ENCODE measurements at places on chromosomes 4 and X. TPM values are rescaled to one million over a fixed set of nuclear protein-coding genes. Genes with fewer than 3 reads are reported as not detected.

Gene PRPS2
- total RNA-seq, result 16.6 TPM

- no peak overlapping the region for H3K4me3 ChIP-seq
- peaks cover 24% of the 10 kb centered on the region for H3K4me1 ChIP-seq
- no peak overlapping the region for H3K27ac ChIP-seq
Observed at GRCh38 chr4:148344941-148345340, 97.3 kb downstream of the NR3C2 start.

GRCh38 chr4:3344596-3344995 is 51.8 kb downstream of the RGS12 start:
- H3K4me1 ChIP-seq, result peaks cover 15% of the 10 kb centered on the region
- DNase-seq, result no peak
- no peak overlapping the region for H3K27ac ChIP-seq
- H3K4me3 ChIP-seq, result no peak overlapping the region
- no peaks in the 10 kb centered on the region for H3K27me3 ChIP-seq

DNA sequence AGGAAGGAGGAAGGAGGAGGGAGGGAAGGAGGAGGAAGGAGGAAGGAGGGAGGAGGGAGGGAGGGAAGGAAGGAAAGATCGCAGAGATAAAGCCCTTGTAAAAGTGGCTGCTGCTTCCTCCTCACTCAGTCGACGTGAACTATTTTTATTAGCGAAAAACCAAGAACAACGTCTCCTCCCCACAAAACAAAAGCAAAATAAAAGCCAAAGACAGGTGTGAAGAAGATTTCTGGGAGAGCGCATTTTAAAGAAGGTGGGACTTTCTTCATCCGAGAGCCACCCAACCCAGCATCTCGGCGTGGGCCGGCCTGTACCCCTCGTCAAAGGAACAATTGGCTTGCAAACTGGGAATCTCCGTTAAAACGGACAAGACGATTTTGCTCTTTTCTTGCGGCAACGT is 40.7 kb upstream of the ASMTL start:
- H3K4me3 ChIP-seq, result no peak overlapping the region
- no peak overlapping the region for H3K27ac ChIP-seq
- no peaks in the 10 kb centered on the region for H3K36me3 ChIP-seq
- no peak for DNase-seq
- peaks cover 4% of the 10 kb centered on the region for H3K4me1 ChIP-seq
- H3K27me3 ChIP-seq, result no peaks in the 10 kb centered on the region

GRCh38 chrX:21932292-21933002 is 8.1 kb upstream of the SMS start:
- no peak overlapping the region for H3K4me3 ChIP-seq
- no peak for DNase-seq
- no peaks in the 10 kb centered on the region for H3K4me1 ChIP-seq
- H3K27me3 ChIP-seq, result no peaks in the 10 kb centered on the region

Gene NSG1
- not detected for total RNA-seq

GRCh38 chr4:58209551-58209950 is 1099.4 kb upstream of the IGFBP7 start:
- no peaks in the 10 kb centered on the region for H3K4me1 ChIP-seq
- H3K27me3 ChIP-seq, result no peaks in the 10 kb centered on the region
- H3K4me3 ChIP-seq, result no peak overlapping the region
- no peak overlapping the region for H3K27ac ChIP-seq
- no peak for DNase-seq
- H3K36me3 ChIP-seq, result no peaks in the 10 kb centered on the region

GRCh38 chr4:94641702-94642560 is 115.8 kb upstream of the BMPR1B start:
- no peaks in the 10 kb centered on the region for H3K36me3 ChIP-seq

DNA sequence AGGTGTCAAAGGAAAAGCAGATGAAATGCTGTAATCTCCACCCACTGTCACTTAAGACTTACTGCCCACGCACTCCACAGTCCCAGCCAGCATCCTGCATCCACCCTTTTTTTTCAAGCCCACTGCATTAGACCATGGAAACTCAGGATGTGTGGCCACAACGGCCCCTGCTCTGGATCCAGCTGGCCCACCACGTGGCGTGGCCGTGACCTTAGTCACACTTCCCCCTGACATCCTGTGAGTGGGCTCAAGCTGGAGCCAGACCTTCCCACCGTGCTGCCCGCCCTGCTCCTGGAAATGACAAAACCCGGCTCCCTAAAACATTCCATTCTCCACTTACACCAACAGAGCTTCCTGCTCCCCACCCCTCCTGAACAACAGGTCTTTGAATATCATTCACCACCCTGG is 588.3 kb upstream of the DIPK2B start:
- peak; percentile 12 for DNase-seq
- H3K36me3 ChIP-seq, result no peaks in the 10 kb centered on the region
- no peak overlapping the region for H3K4me3 ChIP-seq
- no peaks in the 10 kb centered on the region for H3K27me3 ChIP-seq
- H3K4me1 ChIP-seq, result no peaks in the 10 kb centered on the region
- no peak overlapping the region for H3K27ac ChIP-seq

GRCh38 chr4:48297256-48297846 is 27.7 kb upstream of the TEC start:
- H3K36me3 ChIP-seq, result no peaks in the 10 kb centered on the region
- no peak for DNase-seq
- H3K4me3 ChIP-seq, result no peak overlapping the region
- no peaks in the 10 kb centered on the region for H3K27me3 ChIP-seq
- no peaks in the 10 kb centered on the region for H3K4me1 ChIP-seq

Gene NRK
- total RNA-seq, result 0.67 TPM

Gene ALG13
- total RNA-seq, result 89.5 TPM

Gene ARHGAP6
- total RNA-seq, result 51.0 TPM

GRCh38 chr4:73988061-73988460 is at the start of gene PPBP:
Gene PPBP (minus strand): TSS chr4:73988190. CDS start chr4:73988103, 87 bp downstream.
- no peaks in the 10 kb centered on the region for H3K4me1 ChIP-seq
- H3K4me3 ChIP-seq, result no peak within 1 kb of the TSS
- DNase-seq, result no peak
- no peaks in the 10 kb centered on the region for H3K27me3 ChIP-seq
- no peaks in the 10 kb centered on the region for H3K36me3 ChIP-seq

- H3K4me1 ChIP-seq, result no peaks in the 10 kb centered on the region
- no peak for DNase-seq
- H3K36me3 ChIP-seq, result no peaks in the 10 kb centered on the region
- H3K27me3 ChIP-seq, result no peaks in the 10 kb centered on the region
Observed at GRCh38 chrX:1582686-1583437, 8.5 kb upstream of the AKAP17A start.

DNA sequence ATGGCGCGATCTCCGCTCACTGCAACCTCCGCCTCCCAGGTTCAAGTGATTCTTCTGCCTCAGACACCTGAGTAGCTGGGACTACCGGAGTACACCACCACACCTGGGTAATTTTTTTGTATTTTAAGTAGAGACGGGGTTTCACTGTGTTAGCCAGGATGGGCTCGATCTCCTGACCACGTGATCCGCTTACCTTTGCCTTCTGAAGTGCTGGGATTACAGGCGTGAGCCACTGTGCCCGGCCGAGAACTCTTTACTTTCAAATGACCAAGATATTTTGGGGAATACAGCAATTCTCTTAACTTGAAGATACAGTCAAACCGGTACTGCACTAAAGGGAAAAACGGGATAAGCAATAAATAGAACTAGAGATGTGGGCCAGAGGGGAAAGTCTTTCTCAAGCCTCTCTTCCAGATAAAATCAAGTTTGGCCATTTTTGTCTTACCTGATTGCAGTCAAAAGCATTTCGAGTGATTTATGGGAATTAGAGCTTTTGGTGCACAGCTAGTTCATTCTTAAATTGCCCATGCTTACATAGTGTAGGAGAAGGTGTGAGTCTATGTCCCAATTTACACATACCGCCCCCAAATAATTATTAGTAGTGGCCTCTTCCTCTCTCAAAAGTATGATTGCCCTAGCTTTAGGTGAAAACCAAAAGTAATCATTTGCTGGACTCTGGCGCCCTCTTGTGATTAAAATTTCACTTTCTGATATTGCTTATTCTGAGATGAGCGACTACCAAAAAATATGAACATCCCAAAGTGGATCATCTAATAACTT is 53.2 kb upstream of the ABCG2 start:
- peak; percentile 23 for DNase-seq
- no peak overlapping the region for H3K27ac ChIP-seq
- H3K4me3 ChIP-seq, result no peak overlapping the region

GRCh38 chr4:1193206-1194009 is 21.0 kb upstream of the SPON2 start:
- no peaks in the 10 kb centered on the region for H3K27me3 ChIP-seq
- H3K27ac ChIP-seq, result no peak overlapping the region
- no peak overlapping the region for H3K4me3 ChIP-seq

DNA sequence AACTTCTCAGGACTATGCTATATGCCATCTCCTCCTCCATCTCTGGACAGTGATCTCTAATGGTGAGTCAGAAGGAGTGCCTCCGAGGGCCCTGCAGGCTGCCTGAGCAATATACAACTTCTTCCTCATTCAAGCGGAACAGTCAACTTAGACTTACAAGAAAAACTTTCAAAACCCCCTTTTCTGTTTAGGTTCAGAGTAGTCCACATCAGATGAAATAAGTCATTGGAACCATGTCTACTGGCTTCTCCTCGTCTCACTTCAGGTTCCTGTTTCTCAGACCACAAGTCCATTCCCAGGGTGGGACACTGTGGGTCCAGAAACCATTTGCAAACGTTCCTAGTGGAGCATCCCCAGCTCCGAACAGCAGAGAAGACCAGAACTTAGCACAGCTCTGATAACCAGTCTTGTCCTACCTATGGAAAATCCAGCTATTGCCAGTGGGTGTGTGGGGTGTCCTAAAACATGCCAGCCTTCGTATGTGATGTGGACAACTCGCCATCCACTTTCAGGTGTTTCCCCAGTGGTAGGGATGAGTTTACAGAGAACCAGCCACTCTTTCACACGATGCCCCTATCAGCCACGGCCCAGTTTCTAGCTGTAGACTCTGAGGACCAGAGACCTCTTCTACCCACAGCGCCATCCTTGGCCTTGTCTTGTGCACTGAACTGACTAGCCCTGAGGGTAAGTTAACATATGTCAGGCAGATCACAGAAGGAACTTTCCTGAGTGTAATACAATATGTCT is 32.7 kb upstream of the NKRF start:
- H3K36me3 ChIP-seq, result no peaks in the 10 kb centered on the region
- H3K4me1 ChIP-seq, result no peaks in the 10 kb centered on the region
- no peak overlapping the region for H3K4me3 ChIP-seq

DNA sequence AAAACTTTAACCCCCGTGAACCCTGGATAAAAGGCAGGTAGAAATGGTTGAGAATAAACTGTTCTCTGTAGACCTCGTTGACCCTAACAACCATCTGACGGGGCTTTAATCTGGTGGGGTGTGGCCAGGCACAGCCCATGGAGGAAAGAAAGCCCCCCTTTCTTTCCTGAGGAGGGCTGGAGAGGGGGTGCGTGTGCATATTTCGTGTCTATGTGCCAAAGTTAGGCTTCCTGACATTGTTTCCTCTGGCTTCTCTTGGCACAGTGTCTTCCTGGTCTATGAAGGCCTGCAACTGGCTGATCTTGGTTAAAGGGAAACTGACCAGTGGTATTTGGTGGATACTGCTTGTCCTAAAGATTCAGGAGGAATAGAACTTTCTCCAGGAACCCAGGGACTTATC is 97.1 kb downstream of the MGST2 start:
- H3K4me3 ChIP-seq, result no peak overlapping the region
- H3K4me1 ChIP-seq, result peaks cover 37% of the 10 kb centered on the region
- peak; percentile 7 for DNase-seq

Gene ASB12
- total RNA-seq, result not detected

Data from thyroid gland (tissue), 4 donors.